ENCODE measurements at places on chromosomes 5 and 9.

DNA sequence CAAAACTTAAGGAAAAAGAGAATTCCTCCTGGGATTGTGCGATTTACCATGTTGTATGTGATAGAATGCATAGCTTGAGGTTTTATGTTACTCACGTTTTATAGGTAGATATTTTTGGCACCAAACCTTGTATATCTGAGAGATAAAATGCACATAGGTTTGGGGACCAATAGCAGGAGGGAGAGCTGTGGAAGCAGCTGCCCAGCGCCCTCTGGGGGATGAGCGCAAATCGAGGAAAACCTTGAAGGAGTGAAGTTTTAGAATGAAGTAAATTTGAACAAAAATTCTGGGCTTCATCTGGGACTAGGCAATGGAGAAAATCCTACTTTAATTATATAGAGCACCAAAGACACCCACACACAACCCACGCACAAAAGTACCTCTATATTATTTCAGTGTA is 197.0 kb downstream of the ADCY2 start:
- DNase-seq = no peak

DNA sequence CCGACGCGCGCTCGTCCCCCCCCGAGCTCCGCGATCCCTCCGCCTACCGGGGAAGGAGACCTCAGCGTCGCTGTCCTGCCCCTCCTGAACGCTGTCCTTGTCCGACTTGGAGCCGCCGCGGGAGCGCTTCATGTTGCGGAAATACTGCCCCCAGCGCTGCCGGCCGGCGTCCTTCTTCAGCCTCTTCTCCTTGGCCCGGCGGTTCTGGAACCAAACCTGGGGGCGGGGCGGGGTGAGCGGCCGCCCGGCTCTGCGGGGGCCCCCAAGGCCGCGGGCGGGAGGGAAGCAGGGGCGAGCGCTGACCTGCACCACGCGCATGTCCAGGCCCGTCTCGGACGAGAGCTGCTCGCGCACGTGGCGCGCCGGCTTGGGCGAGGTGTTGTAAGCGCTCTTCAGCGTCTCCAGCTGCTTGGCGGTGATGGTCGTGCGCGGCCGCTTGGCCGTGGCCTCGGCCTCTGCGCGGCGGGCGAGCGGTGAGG is 6.3 kb downstream of the LHX3 start:
- no peak for DNase-seq

DNA sequence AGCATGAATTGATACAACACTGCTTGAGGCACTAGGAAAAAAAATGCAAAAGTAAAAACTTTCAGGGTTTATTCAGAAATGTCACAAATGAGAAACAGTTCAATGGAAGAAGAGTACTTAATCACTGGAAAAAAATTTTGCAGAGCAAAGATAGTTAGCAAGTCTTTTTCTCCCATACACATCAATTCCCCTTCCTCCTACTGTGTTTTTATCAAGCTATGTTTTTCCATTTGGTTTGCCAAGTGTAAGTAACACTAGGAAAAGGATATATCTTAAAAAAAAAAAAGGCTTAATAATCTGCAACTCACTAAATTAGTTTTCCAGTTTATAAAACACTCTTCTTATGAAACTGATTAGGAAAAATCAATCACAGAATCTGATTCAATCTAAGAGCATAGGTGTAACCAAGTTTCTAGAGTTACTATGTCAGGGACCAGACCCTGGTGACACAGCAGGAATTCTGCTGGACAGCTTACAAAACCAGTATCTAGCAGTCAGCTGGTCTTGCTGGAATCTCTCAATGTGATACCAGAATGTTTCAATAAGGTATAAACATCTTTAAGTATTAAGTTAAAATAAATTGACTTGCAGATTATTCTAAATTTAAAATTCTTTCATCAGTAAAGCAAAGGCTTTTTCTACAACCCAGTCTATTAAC is 34.7 kb downstream of the RNF145 start:
- no peak for DNase-seq

GRCh38 chr5:62167561-62168057 is 138.4 kb upstream of the KIF2A start:
- DNase-seq = no peak

GRCh38 chr9:83444110-83444509 is 94.1 kb downstream of the FRMD3 start:
- DNase-seq = no peak

GRCh38 chr9:90684736-90685135 is 42.1 kb upstream of the DIRAS2 start:
- DNase-seq = no peak

- no peak for DNase-seq
Observed at GRCh38 chr9:88645879-88646199, 110.9 kb downstream of the NXNL2 start.

- DNase-seq = peak; percentile 77
Observed at GRCh38 chr9:104682642-104683041, 11.7 kb upstream of the OR13D1 start.

DNA sequence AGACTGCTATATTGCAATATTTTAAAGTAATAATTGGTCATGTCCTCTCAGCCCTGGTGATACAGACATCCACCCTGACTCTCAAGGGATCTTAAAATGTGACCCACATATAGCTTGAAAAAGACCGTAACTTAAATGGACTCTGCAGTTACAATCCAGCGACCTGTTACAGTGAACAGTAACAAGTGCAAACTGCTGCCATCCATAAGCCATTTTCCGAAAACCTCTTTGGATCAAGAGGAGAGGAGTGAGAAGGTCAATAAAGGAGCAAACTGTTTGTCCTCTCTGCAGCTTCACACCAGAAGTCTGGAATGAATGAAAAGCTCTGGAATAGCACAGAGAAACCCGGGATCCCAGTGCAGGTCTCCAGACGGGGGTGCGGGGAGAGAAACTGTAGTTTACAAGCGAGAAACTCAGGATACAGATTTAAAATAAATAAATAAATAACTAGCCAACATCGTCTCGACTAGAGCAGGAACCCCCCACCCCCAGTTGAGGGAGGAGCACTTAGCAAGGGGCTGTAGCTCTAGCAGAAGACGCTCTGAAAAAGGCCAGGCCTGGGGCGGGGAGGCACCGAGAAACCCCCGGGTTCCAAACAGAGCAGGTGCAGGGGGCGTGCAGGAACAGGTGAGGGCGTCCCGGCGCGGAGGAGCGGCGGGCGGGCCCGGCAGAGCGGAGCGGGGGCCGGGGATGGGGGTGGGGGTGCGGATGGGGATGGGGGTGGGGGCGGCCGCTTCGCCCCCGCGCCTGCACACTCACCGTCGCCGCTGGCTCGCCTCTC is 572 bp downstream of the ZDHHC21 start:
- peak; percentile 27 for DNase-seq

DNA sequence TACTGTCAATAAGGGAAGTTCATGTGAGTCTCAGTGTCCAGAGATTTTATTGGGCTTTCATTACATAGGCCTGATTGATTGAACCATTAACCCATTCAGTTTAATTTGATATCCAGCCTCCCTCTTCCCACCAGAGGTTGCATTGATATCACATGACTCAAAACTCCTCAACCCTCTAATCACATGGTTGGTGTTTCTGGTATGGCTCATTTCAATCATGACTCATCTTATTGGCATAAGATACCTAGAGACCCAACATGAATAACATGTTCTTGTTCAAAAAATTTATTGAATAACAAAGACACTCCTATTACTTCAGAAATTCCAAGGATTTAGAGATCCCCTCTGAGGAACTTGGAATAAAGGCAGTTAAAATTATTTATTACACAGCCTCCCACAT is 982.2 kb downstream of the TLE1 start:
- DNase-seq = no peak

GRCh38 chr9:91415290-91415689 is 8.3 kb downstream of the NFIL3 start:
- DNase-seq = peak; percentile 56

GRCh38 chr5:168467755-168468330 is 18.4 kb upstream of the RARS1 start:
- DNase-seq = no peak

DNA sequence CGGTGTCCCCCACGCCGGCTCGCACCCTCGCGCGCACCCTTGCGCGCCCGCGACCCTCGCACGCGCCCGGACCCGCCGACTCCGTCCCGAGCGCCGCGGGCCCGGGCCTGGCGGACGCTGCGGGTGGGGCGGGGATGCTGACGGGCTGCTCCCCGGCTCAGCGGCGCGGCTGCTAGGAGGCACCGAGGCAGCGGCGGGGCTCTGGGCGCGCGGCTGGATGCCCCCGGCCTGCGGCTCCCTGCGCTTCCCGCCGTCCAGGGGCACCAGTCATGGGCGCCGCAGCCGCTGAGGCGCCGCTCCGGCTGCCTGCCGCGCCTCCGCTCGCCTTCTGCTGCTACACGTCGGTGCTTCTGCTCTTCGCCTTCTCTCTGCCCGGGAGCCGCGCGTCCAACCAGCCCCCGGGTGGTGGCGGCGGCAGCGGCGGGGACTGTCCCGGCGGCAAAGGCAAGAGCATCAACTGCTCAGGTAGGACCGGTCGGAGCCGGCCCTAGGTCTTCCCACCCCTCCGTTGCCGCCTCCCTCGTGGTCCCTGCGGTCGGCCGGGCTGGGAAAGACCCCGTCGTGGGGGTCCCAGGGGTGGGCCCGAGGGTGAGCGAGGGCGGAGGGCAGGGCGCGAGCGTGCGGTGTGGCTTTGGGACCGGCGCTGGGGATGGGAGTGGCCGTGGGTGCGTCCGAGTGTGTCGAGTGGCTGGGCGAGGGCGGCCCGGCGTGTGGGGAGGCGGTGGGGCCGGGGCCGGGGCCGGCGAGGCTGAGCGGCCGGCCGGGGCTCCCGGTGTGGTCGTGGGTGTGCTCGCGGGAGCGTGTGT is 530 bp downstream of the TMEFF1 start:
- DNase-seq = peak; percentile 59

GRCh38 chr9:16727452-16728136 is 142.9 kb downstream of the BNC2 start:
- DNase-seq = no peak

GRCh38 chr9:124708074-124708473 is 63.0 kb downstream of the NR6A1 start:
- DNase-seq = no peak

- DNase-seq = peak; percentile 21
Observed at GRCh38 chr5:74850789-74851425, 15.3 kb downstream of the FAM169A start.

GRCh38 chr5:94575196-94575595 is 43.2 kb downstream of the KIAA0825 start:
- no peak for DNase-seq

DNA sequence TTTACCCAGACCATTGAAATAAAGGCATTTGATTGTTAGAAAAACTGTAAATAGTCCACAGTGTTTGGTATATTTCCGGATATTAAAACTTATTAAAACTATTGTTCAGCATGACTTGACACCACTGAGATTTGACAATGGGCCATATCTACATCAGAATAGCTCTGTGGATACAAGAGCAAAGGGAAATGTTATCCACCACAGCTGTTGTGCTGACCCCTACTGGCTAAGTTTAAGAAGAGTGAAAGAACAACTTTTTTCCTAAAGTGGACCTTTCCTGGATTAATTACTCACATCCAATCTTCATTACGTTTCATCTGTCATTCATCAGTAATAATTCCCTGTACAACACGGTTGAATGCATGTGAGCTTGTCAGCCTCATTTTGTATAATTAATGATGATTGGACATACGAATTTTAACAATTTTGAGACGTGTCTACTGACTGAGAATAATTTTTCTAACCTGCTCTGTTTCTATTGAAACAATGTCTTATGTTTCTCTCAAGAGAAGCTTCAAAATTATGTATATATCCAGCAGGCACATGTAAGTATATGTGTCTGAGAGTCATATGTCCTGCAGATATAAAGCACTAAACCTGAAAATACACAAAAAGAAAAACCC is 1952.6 kb downstream of the MAT2B start:
- DNase-seq = peak; percentile 39

DNA sequence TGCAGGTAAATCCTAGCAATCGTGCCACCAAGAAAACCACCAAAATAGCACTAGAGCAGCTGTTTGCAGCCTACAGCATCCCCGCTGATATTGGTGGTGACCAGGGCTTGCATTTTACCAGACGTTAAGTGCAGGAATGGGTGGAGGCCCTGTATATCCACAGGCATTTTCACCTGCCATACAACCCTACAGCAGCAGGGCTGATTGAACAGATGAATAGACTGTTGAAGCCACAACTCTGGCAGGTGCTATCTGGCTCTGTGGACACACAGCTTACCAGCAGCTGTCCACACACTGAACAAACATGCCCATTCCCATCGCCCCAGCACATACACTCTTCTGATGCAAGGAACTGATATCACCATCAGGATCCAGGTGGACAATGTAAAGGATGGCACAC is 154.5 kb upstream of the APC start:
- no peak for DNase-seq

DNA sequence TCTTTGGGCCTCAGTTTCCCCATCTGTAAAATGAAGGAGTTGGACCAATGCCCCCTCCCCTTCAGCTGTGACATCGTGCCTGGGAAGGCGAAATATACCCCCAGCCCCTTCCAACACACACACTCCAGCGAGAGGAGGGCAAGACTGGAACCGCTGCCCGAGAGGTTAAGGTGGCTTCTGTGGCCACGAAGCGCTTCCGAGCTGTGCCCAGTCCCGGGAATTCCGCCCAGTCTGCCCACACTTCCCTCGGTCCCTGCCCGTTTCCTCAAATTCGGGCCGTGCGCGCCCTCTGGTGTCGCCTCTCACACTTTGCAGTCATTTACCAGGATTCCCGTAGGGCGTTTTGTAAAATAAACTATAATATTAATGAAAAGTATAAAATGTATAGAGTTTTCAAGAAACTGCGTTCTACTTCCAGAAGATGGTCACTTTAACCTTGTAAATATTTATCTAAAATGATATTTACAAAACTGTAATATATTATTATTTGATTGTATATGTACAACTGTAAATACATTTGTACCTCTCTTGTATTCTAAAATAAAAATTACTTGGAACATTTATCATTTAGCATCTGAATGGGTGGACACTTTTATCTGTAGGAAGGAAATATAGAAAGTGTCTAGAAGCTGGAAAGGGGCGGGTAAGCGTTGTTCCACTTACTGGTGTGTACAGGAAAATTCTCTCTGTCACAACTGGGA is 11.0 kb upstream of the EXOSC2 start:
- DNase-seq = peak; percentile 66

DNA sequence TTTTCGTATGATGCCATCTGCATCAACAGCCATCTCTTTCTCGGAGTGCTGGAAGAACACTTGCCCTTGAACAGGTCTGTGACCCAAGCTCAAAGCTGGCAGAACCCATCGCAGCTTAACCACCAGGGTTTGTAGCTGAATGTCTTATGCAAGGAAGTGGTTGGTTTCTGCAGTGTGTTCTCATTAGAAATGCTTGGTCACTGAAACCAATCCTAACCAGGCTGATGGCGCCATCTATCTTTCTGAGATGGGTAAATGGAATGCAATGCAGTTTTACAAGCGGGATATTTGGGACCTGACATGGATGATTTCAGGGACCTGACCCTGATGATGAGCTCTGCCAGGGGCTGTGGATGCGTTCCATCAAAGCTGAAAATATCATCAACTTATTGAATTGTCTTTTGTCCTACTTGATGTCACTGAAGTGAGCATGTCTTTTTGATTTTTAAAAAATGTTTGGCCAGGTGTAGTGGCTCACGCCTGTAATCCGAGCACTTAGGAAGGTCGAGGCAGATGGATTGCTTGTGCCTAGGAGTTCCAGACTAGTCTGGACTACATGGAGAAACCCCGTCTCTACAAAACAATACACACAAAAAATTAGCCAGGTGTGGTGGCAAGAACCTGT is 28.7 kb downstream of the DMRT3 start:
- DNase-seq = peak; percentile 66

GRCh38 chr9:130535818-130536521 is 43.4 kb upstream of the FUBP3 start:
- DNase-seq = peak; percentile 34
